CD4-positive, alpha-beta memory T cell (primary cell): ENCODE measurements at places on chromosomes 12 and 14. TPM values are rescaled to one million over a fixed set of nuclear protein-coding genes. Genes with fewer than 3 reads are reported as not detected.

- no peaks in the 10 kb centered on the region for H3K36me3 ChIP-seq
- no peak overlapping the region for H3K4me3 ChIP-seq
- DNase-seq, result peak; percentile 69
- no peaks in the 10 kb centered on the region for H3K27me3 ChIP-seq
Observed at GRCh38 chr12:89760783-89761182, 52.1 kb upstream of the ATP2B1 start.

GRCh38 chr14:51443195-51444018 lies 203.4 kb downstream of the TMX1 start:
- H3K27me3 ChIP-seq, result no peaks in the 10 kb centered on the region
- H3K4me3 ChIP-seq, result no peak overlapping the region
- no peak overlapping the region for H3K27ac ChIP-seq
- no peaks in the 10 kb centered on the region for H3K36me3 ChIP-seq
- no peaks in the 10 kb centered on the region for H3K4me1 ChIP-seq
- DNase-seq, result no peak

DNA sequence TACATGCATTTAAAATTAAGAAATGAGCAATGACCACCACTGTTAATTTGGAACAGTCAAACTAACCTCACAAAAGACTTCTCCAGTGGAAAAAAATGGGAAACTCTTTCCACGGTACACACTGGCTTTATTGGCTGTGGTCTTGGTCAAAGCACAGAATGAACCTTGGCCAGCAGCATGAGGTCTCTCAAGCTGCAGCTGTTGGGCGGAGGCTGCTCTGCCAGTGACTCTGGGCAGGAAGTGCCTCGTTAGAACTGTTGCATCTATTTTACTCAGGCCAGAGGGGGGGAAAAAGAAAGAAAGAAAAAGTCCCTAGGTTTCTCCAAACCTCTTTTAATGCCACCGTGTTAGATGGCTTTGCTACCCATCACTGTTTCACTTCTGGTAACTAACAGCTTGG lies 279.8 kb upstream of the DIO2 start:
- H3K4me1 ChIP-seq, result no peaks in the 10 kb centered on the region
- H3K27me3 ChIP-seq, result no peaks in the 10 kb centered on the region
- no peaks in the 10 kb centered on the region for H3K36me3 ChIP-seq
- H3K27ac ChIP-seq, result no peak overlapping the region
- DNase-seq, result no peak
- no peak overlapping the region for H3K4me3 ChIP-seq

- no peak overlapping the region for H3K27ac ChIP-seq
- DNase-seq, result no peak
- no peaks in the 10 kb centered on the region for H3K27me3 ChIP-seq
- H3K4me3 ChIP-seq, result no peak overlapping the region
- no peaks in the 10 kb centered on the region for H3K4me1 ChIP-seq
- no peaks in the 10 kb centered on the region for H3K36me3 ChIP-seq
Observed at GRCh38 chr14:83940253-83940652, 1589.7 kb upstream of the FLRT2 start.

DNA sequence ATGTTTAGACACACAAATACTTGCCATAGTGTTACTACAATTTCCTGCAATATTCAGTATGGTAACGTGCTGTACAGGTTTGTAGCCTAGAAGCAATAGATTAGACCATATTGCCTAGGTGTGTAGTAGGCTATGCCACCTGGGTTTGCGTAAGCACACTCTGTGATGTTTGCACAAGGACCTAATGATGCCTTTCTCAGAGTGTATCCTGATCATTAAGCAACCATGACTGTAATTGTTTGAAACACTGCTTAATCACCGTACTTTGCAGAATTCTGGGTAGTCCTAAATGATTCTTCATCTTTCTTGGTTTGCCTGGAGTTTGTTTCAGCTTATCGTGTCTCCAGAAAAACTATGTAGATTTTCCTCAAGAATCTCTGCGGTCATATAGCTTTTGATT lies 11.2 kb upstream of the TCP11L2 start:
- H3K27me3 ChIP-seq, result no peaks in the 10 kb centered on the region
- H3K4me3 ChIP-seq, result no peak overlapping the region
- DNase-seq, result no peak
- H3K27ac ChIP-seq, result no peak overlapping the region
- no peaks in the 10 kb centered on the region for H3K4me1 ChIP-seq

Gene CARMIL3
- total RNA-seq, result 0.15 TPM

Gene AKAP5
- total RNA-seq, result 0.20 TPM

Gene MGAT2
- 58.7 TPM for total RNA-seq
